CD8-positive, alpha-beta T cell (primary cell): ENCODE measurements at places on chromosomes 12 and 14.

DNA sequence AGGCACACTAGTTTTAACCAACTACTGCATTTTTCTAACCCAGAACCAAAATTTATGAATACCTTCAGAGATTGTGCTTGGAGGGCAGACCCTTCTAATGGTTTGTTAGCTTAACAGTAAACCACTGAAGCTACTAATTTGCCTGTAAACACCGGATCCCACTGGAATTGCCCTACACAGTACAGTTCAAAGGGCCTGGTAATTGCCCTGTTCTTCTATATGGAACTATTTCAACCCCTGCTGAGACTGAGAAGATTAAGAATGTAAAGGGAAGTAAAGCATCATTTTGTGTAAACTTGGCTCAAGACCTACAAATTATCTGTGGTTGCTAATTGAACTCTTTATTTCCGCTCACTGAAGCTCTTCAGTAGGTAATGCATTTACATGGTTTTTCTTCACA, 468.1 kb downstream of the NPAS3 start:
- no peak for DNase-seq

DNA sequence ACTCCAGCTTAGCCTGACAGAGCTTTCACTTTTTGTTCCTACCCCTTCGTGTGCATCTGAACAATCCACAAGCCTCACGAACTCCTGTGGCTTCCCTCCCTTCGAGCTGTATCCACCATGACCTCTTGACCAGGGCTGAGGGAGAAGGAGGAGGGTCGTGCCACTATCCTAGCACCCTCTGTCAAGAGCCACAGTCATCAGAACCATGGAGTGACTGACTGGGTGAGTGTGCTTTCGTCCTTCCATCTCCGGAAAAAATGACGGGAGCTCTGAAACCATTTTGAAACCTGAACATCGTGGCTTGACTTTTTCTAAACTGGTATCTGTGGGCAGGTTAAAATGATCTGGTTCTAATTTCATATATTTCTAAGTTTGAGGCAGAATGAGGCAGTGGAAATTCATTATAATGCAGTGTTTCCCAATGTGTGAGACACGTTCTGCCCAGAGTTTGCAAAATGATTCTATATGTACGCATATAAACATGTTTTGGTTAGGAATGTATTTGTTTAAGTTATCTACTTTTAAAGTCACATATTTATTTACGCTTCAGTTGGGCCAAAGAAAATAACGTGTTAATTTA, 27.0 kb downstream of the IL26 start:
- DNase-seq: no peak

DNA sequence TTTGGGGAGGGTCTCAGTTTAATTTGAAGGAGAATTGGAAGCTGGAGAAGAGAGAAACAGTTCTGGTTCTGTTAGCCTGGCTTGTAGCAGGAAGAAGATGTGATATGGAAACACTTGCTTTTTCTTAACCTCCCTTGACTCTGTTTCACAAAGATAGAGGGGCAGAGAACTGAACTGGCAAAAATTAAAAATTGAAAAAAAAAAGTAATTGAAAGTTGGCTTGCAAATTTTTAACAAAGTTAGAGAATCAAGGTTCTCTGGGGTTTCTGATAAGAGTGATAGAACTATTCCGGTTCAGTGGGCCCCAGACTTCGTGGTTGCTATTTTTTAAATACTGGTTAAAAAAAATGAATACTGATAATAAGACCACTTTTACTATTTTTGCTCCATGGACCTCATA, 2.8 kb downstream of the CRADD start:
- no peak for DNase-seq

DNA sequence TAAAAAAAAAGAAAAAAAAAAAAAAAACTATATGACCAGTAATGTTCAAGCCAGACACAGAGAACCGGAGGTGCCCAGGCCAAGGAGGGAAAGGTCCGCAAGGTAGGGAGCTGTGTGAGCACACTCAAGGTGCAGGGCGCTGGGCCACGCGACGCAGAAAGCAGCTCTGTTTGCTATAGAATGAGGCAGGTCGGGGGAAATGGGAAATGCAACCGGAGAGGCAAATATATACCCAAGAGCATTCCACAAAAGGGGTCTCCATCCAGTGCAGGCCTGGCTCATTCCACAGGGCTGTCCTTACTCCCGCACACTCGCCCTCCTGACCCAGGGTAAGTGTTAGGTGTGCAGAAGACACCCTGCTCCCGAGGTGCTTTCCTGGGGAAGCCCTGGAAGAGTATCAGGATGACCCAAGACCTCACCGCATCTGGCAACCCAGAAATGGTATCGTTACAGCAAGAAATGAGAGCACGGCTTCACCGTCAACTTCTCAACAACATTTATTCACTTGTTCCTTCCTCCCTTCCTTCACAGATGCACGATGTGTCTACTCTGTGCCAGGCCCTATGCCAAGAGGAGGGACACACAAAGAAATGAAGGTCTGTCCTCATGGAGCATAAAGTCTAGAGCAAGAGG, 86.4 kb downstream of the BCL11B start:
- no peak for DNase-seq

- DNase-seq: peak; percentile 61
Measured at GRCh38 chr14:103057372-103058163, at the start of gene CDC42BPB. TSS of gene CDC42BPB (minus strand) at chr14:103057549. CDS start at chr14:103057173, 376 bp downstream.

DNA sequence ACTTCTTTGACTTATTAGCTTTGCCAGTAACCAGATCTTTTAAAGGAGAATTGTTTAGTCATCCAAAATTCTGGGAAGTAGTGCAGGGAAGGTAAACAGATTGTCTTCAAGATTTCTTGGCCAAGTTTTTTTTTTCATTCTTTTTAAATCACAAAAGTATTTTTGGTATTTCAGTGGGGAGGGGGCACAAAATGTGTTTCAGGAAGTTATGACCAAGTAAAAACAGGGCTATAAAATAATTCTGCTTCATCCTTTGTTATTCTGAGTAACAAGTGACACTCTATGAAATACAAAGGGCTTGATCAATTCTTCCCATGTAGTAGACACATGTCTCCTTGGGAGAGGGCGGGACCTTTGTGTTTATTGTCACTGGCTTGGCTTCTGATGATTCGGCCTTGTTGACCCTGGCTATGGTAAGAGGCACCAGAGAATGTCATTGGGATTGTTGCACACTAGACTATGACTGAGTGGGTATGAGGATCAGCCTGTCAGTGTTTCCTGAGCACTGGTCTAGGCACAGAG, 55.4 kb downstream of the SUSD6 start:
- no peak for DNase-seq

DNA sequence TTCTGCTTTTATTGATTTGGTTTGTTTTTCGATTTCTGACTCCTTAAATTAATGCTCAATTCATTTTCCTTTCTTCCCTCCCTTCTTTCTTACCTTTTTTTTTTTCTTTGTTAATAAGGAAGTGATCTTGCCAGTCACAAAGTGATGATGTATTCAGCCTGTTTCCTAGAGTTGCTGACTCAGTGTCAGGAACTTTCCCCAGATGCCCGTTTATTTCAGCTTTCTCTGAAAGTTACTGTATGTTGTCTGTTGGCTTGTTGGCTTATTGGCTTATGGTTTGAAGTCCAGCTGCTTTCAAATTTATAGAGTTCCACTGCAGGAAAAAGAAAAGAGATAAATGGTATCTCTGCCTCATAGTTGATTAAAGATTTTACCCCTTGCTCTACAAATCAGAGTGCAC, 12.4 kb upstream of the SLC6A15 start:
- no peak for DNase-seq

DNA sequence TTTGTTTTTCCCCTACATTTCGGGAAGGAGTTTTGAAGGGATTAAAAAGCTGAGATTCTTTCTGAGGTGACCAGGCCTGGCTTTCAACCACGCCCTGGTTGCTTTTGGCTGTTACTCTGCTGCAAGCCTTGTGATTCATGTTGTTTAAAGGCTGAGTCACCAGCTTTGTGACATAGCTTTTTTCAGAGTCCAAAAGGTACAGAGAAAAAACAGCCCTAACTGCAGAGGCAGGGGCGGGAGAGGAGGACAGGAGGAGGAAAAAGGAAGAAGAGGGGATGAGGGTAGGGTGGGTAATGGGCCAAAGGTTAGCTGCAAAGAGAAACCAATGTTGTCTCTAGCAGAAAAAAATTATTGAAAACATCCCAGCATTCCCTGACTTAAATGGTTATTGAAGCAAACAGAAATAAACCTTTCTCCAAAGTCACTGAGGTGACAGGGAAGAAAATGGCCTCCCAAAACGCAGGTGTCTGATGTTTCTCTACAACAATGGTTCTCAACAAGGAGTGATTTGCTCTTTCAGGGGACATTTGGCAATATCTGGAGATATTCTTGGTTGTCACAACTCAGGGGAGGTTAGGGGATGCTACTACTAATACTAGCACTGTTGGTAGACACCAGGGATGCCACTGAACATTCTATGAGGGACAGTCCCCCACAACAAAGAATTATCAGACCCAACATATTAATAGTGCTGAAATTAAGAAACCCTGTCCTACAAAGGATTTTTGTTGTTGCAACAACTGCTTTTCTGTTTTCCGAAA, 2.1 kb upstream of the UBC start:
- DNase-seq: no peak

DNA sequence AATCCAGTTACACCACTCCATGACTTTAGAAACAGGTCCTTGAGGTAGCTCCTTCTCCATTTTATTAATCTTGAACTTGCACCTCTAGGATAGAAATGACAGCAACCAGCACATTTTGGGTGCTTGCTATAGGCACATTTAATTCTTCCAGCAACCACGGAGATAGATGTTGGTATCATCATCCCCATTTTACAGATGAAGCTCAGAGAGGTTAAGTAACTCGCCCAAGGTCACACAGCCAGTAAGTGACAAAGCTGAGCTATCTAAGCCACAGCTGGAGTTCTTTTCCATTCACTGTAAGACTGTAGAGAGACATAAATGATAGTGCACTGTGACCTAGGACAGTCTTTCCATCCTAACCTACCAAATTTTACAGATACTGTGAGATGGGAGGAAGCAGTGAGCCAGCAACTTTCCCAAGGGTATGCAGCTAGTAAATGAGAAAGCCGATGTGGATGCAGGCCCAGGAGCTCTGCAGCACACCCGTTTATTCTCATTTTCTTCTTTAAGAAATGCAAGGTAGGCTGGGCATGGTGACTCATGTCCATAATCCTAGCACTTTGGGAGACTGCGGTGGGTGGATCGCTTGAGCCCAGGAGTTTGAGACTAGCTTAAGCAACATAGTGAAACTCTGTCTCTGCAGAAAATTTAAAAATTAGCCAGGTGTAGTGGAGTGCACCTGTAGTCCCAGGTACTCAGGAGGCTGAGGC, 103.2 kb downstream of the TBX5 start:
- no peak for DNase-seq

DNA sequence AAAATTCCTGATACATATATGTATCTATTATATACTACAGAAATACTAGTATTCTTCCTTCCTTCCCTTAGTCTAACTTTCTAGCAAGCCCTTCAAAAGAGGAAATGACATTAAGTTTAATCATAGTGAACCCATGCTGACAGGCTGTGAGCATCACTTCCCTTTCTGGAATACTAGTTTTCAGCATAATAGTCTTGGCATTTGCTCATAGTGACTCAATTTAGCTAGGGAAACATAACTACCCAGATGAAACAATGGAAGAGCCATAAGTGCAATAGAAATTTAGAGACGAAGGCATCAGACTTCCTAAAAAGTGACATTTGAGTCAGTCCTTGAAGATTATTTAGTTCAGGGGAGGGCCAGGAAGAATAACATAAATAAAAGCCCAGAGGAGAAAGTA, 184.5 kb upstream of the CRY1 start:
- DNase-seq: no peak

DNA sequence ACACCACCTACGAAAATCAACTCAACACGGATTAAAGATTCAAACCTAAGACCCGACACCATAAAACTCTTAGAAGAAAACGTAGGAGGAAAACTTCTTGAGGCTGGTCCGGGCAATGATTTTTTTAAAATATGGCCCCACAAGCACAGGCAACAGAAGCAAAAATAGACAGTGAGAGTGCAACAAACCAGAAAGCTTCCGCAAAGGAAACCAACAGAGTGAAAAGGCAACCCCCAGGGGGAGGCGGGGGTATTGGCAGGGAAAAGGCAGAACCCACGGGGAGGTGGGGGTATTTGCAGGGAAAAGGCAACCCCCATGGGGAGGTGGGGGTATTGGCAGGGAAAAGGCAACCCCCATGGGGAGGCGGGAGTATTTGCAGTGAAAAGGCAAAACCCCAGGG, 20.5 kb upstream of the FBRSL1 start:
- no peak for DNase-seq

GRCh38 chr12:75390156-75390898, 562 bp upstream of the GLIPR1L2 start:
- DNase-seq: no peak

DNA sequence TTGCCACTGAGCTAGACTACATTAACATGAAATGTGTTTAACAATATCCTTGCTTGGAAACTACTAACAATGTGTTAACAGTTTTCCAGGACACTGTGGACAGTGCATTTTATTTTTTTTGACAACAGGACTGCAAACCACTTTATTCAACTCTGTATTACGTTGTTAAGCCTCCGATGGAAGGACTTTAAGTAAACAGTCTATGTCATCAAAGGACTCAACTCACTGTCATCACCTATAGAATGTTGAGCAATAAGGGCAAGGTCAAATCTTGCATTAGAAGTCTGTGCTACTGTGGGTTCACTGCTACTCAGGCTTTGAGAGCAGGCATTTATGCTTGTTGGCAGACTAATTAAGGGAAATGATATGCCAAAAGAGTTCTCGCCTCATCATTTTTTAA, 483.7 kb downstream of the FLRT2 start:
- no peak for DNase-seq

DNA sequence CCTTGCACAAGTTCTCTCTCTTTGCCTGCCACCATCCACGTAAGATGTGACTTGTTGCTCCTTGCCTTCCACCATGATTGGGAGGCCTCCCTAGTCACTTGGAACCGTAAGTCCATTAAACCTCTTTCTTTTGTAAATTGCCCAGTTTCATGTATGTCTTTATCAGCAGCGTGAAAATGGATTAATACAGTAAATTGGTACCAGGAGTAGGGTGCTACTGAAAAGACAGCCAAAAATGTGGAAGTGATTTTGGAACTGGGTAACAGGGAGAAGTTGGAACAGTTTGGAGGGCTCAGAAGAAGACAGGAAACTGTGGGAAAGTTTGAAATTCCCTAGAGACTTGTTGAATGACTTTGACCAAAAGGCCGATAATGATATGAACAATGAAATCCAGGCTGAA, 27.9 kb downstream of the STYK1 start:
- DNase-seq: no peak

DNA sequence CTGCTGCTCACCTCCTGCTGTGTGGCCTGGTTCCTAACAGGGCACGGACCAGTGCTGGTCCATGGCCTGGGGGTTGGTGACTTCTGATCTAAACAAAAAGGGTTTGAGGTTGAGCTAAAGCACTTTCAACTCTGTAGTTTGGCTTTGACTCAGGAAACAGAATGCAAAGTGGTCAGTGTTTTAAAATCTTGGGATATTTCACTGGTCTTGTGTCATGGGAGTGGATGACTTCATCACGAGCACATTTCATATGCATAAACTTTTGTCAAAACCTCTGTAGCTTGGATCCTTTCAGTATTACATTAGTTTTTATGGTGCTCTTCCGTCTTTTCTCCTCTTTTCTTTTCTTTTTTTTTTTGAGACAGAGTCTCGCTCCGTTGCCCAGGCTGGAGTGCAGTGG, 25.6 kb downstream of the FAM161B start:
- DNase-seq: no peak

GRCh38 chr12:39874785-39875184, 231.1 kb downstream of the SLC2A13 start:
- DNase-seq: no peak

- no peak for DNase-seq
Measured at GRCh38 chr14:91893669-91894068, 26.3 kb upstream of the TC2N start.
